ENCODE measurements at places on chromosomes 16 and 17.

- DNase-seq: peak; percentile 38
Observed at GRCh38 chr16:55508941-55509931, at the start of gene LPCAT2. Gene LPCAT2 (plus strand): TSS chr16:55509072. CDS start chr16:55509182, 110 bp downstream.

DNA sequence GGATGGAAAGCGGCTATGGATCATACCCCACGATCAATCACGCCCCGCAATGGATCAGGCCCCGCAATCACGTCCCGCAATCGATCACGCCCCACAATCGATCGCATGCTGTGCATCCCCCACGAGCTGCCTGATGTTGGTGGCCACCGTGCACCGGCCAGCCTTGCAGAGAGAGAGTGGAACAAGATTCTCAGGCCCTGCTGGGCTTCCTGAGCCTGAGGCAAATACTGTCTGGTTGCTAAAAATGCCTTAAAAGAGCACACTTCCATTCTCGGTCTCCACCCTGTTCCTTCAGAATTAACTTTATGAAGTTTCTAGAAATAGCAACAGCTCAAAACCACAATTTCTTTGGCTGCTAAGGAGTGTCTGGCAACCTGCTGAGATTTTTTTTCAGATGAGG, 81.5 kb downstream of the VPS53 start:
- DNase-seq: no peak

GRCh38 chr17:31741371-31741770, 117.7 kb downstream of the COPRS start:
- DNase-seq: no peak

- no peak for DNase-seq
Observed at GRCh38 chr17:29749045-29749825, 126.5 kb upstream of the CORO6 start.

DNA sequence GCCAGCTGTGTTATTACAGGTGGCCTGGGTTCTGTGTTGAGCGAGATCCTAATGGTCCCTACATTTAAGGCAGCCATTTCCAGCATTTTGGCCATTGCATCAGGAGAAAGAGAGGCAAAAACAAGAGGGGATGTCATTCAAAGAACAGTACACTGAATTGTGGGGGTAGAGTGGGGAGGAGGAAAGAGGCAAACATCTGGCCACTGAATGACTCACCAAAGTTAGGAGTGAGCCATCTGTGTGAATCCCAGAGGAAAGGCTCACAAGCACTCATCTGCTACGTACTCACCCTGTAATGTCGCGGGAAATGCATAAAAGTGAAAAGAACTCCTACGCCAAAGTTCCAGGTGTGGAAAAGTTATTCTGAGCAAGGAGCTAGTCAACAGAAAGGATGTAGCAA, 16.7 kb downstream of the KRABD2 start:
- no peak for DNase-seq

DNA sequence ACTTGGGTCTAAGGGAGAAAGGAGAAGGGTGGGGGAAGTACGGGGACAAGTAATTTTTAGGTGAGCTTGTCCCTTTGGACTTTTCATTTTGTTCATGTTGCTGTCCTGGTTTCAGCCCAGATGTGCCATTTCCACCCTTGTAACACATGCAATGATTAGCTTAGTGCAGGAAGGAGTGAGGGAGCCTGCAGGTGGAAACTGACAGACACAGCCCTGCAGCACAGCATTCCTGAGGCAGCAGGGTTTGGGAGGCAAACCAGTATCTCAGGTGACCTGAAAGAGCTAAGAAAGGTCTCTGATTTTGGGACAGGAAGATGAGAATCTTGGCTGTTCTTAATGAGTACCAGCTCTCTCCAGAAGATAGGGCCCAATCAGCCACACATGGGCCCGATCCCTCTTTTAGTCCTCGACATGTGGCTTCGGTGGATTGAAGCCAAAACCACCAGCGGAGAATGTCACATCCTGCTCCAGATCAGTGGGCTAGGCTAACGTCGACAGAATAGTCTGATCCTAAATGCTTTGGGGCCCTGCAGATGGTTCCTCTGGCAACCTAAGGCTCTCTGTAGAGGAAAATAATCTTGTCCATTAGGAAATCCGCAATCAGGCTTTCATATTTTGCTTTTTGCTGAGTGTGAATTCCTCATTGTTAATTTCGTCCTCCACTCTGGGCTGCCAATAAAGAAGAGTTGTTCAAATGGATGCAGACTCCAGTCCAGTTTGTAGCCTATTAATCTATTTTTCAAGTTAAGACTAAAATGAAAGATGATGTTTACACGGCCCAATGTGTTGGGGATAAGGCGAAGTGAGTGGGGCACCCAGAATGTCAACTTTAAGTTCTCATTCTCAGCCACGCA, 3.8 kb upstream of the RNF157 start:
- no peak for DNase-seq

- DNase-seq: peak; percentile 16
Observed at GRCh38 chr16:4915226-4915761, 21.7 kb downstream of the PPL start.

GRCh38 chr16:29975811-29976511, 2.3 kb downstream of the TAOK2 start:
- no peak for DNase-seq

- DNase-seq: peak; percentile 90
Observed at GRCh38 chr16:68520649-68521086, 18.4 kb upstream of the ZFP90 start.

GRCh38 chr17:78121801-78122215, 6.7 kb downstream of the TMC6 start:
- no peak for DNase-seq

DNA sequence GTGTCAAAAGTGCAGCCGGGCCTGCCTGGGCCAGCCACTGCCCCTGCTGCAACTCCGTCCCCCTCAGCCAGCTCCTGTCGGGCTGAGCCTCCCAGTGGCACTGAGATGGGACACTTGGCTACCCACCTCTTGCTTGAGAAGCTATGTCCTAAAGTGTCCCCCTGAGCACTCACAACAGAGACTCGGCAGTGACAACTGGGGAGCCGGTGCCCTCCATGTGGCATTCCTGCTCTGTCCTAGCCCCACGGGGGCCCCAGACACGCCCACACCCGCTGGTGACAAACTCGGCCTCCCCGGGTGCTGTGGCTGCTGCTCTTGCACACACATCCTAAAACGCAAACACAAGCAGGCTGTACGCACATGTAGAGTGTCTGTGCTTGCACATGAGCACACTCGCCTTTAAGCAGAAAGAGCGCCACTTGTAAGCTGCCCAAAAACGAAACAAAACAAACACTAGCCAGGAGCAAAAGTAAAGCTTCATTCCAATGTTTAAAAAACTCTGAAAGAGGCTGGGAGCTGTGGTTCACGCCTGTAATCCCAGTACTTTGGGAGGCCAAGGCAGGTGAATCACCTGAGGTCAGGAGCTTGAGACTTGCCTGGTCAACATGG, 253.9 kb downstream of the RBFOX3 start:
- DNase-seq: no peak

DNA sequence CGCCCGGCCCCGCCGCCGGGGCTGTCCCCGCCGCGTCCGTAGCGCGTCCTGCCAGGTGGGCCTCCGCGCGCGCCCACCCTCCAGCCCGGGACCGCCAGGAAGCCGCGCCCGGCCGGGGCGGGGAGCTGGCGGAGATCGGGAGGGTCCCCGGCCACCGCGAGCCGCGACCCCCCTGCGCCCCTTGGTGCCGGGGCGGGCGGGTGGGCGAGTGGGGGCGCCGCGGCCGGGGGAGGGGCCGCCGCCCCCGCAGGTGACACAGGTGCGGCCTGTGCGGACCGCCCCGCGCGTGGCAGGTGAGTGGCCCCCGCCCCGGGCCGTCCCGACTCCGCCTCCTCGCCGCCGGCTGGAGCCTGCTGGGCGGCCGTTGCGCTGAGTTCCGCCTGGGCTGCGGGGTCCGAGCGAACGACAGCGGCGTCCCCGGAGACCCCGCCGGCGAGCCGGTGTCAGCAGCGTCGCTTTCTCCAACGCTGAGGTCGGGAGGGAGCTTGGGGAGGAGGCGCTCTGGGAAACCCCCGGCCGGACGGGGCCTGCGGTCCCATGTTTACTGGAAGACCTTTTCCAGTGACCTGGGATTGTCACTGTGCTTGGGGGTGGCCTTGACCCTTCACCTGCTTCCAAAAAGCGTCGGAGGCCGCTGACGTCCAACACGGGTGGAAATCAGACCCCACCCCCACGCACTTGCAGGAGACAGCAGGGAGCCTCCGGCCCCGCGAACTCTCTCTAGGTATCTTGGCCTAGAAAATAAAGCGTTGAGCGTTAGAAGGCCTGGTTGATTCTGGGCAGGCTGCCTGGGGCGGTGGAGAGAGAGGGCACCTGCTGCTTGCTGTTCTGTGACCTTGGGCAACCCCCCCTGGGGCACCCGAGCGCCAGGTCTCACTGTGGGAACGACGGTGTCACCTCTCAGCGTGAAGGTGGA, 542 bp downstream of the KLHL36 start:
- peak; percentile 54 for DNase-seq

DNA sequence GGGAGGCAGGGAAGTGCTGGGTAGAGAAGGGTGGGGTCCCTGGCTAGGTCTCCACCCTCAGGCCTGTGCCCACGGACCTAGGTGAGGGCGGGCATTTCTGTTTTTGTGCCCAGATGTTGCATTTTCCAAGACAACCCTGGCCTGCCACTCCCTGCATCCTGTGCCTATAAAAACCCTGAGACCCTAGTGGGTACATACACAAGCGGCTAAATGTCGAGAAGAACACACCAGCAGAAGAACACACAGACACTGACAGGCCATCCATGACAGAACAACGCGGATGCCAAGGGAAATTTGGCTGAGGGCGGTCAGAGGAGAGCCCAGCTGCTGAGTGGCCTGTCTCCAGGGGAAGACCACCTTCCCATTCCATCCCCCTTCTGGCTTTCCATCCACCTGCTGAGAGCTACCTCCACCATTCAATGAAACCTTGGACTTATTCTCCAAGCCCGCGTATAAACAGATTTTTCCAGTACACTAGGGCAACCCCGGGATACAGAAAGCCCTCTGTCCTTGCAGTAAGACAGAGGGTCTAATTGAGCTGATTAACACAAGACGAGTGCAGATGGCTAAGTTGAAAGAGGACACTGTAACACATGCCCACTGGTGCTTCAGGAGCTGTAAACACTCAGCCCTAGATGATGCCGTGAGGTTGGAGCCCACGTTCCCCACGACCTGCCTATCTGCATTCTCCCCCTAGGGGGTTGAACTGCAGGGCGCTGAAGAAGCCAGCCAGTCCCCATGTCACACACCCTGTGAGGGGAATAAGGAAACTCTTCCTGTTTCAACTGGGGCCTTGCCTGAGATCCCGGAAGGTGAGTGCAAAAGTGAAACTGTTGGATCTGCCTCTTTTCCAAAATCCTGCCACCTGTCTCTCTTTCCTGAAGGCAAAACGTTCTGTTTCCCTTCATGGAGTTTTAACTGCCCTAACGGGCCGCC, 147.2 kb upstream of the COX10 start:
- DNase-seq: no peak
